ENCODE measurements at places on chromosomes 7 and 10.

GRCh38 chr10:77510695-77511094 lies 126.9 kb downstream of the KCNMA1 start:
- H3K36me3 ChIP-seq, result no peaks in the 10 kb centered on the region
- no peak overlapping the region for H3K4me3 ChIP-seq
- H3K27ac ChIP-seq, result no peak overlapping the region
- no peaks in the 10 kb centered on the region for H3K27me3 ChIP-seq
- no peak for DNase-seq

DNA sequence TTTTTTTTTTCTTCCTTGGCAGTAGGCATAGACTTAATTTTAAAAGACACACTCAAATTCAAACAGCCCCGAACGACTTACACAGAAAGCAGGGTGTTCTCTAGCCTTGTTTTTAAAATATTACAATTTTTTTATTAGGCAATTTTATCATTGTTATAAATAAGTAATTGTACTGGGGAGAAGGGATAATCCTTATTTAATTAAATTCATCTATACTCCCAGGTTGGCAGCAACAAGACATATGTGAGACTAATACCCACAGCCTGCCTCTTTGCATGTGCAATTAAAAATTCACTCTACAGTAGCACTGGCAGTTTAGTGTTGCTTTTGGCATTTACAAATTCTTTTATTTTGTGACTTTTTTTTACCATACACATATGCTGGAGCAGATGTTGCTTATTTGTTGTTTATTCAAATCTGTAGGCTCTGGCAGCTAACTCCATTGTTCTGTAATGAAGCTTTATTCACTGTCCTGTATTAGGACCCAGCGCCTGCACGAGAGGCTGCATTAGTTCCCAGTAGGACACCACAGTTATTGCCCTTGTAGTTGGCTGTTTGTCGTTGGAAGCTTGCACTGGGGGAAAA lies 84.9 kb upstream of the PPP1R17 start:
- peaks cover 36% of the 10 kb centered on the region for H3K27me3 ChIP-seq
- no peak overlapping the region for H3K27ac ChIP-seq
- H3K4me3 ChIP-seq, result no peak overlapping the region
- H3K4me1 ChIP-seq, result no peaks in the 10 kb centered on the region
- DNase-seq, result no peak

- H3K27ac ChIP-seq, result no peak overlapping the region
- peaks cover 28% of the 10 kb centered on the region for H3K4me1 ChIP-seq
- no peaks in the 10 kb centered on the region for H3K36me3 ChIP-seq
Measured at GRCh38 chr10:76119515-76119914, 688.1 kb downstream of the LRMDA start.

GRCh38 chr10:5971886-5972285 lies 5.5 kb downstream of the IL15RA start:
- DNase-seq, result no peak
- H3K4me3 ChIP-seq, result no peak overlapping the region
- H3K4me1 ChIP-seq, result peaks cover 13% of the 10 kb centered on the region

- peaks cover 43% of the 10 kb centered on the region for H3K4me1 ChIP-seq
- no peak for DNase-seq
- H3K27me3 ChIP-seq, result no peaks in the 10 kb centered on the region
- H3K4me3 ChIP-seq, result no peak overlapping the region
- H3K27ac ChIP-seq, result no peak overlapping the region
Measured at GRCh38 chr10:44973323-44974081, 5.1 kb downstream of the DEPP1 start.

- no peaks in the 10 kb centered on the region for H3K27me3 ChIP-seq
- H3K36me3 ChIP-seq, result no peaks in the 10 kb centered on the region
- no peaks in the 10 kb centered on the region for H3K4me1 ChIP-seq
- H3K4me3 ChIP-seq, result no peak overlapping the region
- no peak overlapping the region for H3K27ac ChIP-seq
Measured at GRCh38 chr7:26066736-26067135, 85.3 kb upstream of the NFE2L3 start.

GRCh38 chr10:60320666-60321065 lies 69.0 kb downstream of the ANK3 start:
- H3K4me3 ChIP-seq, result no peak overlapping the region
- no peaks in the 10 kb centered on the region for H3K27me3 ChIP-seq
- H3K4me1 ChIP-seq, result no peaks in the 10 kb centered on the region

DNA sequence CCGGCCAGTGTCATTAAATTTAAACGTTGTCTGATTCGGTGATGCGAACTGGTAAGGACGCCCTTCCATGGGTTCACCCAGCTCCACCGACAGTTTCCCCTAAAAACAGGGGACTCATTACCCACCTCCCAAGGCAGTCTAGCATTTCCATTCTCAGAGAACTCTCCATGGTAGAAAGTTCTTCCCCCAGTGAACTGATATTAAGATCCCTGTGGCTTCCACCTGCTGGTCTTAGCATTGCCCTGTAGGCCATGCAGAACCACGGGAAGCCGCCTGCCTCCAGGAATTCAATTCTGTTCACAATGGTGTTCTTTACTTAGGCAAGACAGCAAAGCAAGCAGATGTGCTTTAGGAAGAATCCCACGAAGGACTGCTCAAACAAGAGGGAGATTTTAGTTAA lies 128.9 kb upstream of the NANOS1 start:
- no peak overlapping the region for H3K4me3 ChIP-seq
- peaks cover 11% of the 10 kb centered on the region for H3K4me1 ChIP-seq
- DNase-seq, result no peak
- no peaks in the 10 kb centered on the region for H3K27me3 ChIP-seq
- H3K36me3 ChIP-seq, result no peaks in the 10 kb centered on the region
- no peak overlapping the region for H3K27ac ChIP-seq

DNA sequence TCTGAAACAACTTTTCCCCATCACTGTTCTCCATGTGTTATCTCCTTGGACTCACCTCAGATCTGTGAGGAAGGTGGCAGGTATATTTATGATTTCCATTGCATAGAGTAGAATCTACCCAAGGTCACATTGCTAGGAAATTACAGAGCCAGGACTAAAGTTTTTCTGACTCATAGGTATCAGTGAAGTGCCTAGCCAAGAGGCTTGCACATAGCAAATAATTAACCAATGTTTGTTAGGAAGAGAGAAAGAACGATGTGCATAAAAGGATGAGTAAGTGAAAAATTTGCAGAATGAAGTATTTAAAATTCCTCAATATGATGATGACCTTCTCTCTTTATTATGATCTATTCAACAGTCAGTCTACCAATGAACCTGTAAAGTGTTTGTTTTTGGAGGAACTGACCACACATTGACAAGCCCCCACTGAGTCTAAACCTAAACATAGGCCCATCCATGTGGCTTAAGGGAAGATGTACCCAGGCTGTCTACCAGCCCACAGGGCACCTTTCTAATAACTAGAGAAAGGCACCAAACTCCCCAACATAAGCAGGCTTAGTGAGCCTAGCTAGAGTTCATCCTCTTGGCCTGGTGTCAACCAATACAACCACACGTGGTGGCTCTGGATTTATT lies 252.9 kb upstream of the ZMIZ1 start:
- H3K4me1 ChIP-seq, result no peaks in the 10 kb centered on the region
- no peak overlapping the region for H3K4me3 ChIP-seq
- H3K27me3 ChIP-seq, result no peaks in the 10 kb centered on the region
- no peak overlapping the region for H3K27ac ChIP-seq
- no peaks in the 10 kb centered on the region for H3K36me3 ChIP-seq
- no peak for DNase-seq

DNA sequence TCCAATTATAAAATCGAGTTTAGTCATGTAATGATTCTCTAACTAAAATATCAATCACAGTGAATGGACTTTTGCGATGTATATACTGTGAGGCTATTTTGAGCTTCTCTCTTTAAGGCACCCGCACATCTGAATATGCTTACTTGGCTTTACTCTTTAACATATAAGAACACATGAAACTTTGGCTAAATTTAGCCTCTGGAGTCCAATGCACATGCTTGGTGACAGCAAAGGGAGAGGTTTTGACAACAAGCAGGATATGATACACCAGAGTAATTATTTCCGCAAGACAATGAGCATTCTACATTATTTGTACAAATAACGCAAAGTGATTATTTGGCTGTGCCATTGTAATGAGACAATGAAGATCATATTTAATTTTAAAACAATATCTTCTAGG lies 72.4 kb downstream of the ARID5B start:
- H3K4me3 ChIP-seq, result no peak overlapping the region
- H3K4me1 ChIP-seq, result peaks cover 16% of the 10 kb centered on the region
- no peak overlapping the region for H3K27ac ChIP-seq
- no peaks in the 10 kb centered on the region for H3K36me3 ChIP-seq

GRCh38 chr7:97015279-97015678 lies 9.4 kb downstream of the DLX5 start:
- no peaks in the 10 kb centered on the region for H3K4me1 ChIP-seq
- peaks cover 66% of the 10 kb centered on the region for H3K27me3 ChIP-seq
- H3K27ac ChIP-seq, result no peak overlapping the region
- no peak overlapping the region for H3K4me3 ChIP-seq
- no peaks in the 10 kb centered on the region for H3K36me3 ChIP-seq

GRCh38 chr7:123241809-123242208 lies 42.0 kb upstream of the SLC13A1 start:
- no peak for DNase-seq
- H3K27ac ChIP-seq, result no peak overlapping the region
- H3K27me3 ChIP-seq, result no peaks in the 10 kb centered on the region
- no peak overlapping the region for H3K4me3 ChIP-seq
- H3K4me1 ChIP-seq, result peaks cover 4% of the 10 kb centered on the region

GRCh38 chr10:35056686-35057085 lies 33.5 kb downstream of the CUL2 start:
- no peaks in the 10 kb centered on the region for H3K27me3 ChIP-seq
- peaks cover 7% of the 10 kb centered on the region for H3K36me3 ChIP-seq
- DNase-seq, result no peak

Data from PC-9 (cell line).